ENCODE measurements at places on chromosomes 4 and X.

DNA sequence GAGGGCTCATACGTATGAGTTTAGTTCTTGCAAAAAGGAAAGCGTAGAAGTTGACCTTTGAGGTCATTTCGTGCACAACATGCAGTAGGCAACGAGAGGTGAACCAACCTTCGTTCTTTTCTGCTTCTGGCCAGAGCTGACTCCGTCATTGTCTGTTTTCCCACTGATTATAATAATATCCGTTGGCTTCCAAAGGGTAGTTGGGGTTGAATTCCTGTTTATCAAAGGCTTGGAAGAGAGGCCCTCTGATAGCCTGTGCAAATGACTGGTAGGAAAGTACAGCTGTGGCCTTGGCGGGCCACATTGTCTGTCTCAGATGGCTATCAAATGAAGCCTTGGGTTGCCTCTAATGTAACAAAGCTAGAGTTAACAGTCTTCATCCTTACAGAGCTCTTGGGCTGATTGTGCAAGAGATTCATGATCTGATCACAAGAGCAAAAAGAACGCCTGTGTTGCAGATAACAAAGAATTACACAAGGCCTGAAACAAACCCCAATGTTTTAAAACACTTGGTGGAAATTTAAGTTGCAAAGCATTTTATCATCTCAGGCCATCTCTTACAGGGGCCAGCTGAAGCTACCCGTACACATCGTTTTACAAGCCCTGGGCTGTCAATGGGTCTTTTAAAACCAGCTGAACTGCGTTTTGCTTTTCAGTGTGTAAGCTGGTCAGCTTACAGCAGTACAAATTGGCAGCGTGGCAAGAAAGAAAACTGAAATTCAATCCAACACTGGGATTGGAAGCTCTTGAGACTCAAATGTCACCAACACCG lies 46.1 kb upstream of the FAM9C start:
- peak; percentile 28 for DNase-seq

- DNase-seq = peak; percentile 80
These were observed 39.2 kb downstream of the COPS4 start for GRCh38 chr4:83074086-83074704.

DNA sequence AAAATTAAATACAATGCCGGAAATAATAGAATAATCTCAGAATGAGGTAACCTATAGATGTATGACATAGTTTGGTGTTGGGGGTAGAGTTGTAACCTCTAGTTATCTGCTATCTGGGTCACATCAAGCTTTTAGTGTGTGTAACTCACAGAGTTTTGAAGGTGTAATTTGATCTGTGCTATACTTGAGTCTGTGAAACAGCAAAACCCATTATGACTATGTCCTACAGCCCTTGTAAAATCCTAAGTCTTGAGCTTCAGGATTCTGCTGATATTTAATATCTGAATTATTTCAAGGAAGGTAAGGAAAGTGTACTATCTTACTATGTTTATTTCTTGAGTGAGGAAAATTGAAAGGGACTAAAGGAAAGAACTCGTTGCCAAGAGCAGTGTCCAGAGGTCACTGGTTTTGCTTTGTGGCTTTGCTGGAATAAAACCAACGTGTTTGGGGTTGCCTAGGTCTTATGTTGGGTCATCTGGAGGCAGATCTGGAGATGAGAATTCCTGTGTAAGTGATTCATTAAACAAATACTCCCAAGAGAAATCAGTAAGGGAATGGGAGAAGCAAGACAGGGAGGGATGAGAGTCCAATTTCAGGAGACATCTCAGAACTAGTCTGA lies 107.8 kb upstream of the CBLL2 start:
- DNase-seq = no peak

DNA sequence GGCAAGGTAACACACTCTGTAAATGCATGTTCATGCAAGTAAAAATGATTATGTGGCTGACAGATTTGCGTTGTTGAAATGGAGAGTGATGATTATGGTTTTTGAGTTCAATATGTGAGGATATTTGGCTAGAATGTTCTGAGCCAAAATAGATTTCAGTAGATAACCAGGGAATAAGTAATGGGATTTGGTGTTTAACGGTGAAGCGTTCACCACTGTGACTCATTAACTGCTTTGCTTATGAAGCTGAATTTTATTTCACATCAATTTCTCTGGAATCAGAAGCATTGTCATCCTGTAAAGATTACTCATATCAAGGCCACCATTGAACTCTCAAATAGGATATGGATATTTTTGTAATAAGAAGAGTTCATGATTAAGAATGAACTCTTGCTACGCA lies 11.7 kb downstream of the AFP start:
- no peak for DNase-seq

GRCh38 chrX:135275973-135276372 lies 24.1 kb downstream of the ETDA start:
- no peak for DNase-seq

DNA sequence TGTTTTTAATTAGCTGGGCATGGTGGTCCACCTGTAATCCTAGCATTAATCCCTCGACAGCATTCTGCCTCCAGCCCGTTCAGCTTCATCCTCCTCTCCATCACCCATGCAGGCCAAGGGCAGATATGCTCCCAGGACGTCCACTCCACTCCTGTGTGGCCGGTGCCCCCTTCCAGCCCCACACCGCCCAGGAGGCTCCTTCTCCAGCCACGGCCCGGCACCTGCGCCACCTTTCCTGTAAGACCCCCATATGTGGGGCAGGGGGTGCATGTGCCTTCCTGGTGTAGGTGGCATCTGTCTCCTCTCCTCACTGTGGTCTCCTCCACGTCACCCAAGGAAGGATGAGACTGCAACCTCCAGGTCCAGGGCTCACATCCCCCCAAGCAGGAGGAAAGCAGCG lies 57.0 kb upstream of the MXD4 start:
- DNase-seq = no peak

DNA sequence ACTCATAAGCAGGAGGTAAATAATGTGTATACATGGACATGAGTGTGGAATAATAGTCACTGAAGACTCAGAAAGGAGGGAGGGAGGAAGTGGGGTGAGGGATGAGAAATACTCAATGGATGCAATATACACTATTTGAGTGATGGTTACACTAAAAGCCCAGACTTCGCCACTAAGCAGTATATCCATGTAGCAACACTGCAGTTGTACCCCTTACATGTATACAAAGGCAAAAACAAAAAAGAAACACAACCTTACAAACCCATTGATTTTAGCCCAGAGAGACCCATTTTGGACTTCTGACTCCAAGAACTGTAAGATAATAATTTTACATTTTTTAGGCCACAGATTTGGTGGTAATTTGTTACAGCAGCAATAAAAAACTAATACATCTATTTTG lies 51.5 kb downstream of the VMA21 start:
- DNase-seq = no peak

DNA sequence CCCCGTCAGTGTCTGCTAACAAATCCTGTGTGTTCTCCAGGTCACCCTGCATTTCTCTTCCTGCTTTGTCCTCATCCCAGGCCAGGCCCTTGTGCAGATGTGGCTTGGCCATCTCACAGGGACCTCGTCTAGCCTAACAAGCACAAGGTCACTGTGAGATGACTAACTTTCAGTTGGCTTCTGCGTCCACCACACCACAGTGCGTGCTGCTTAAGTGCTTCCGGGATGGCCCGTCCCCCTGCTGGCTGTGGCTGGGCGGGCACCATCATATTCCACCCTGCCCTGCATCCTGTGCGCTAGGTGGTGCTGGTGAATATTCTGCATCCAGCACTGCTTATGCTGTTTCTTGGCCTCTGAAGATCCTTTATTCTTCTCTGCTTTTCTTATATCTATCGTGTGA lies 33.8 kb downstream of the RBBP7 start:
- no peak for DNase-seq

DNA sequence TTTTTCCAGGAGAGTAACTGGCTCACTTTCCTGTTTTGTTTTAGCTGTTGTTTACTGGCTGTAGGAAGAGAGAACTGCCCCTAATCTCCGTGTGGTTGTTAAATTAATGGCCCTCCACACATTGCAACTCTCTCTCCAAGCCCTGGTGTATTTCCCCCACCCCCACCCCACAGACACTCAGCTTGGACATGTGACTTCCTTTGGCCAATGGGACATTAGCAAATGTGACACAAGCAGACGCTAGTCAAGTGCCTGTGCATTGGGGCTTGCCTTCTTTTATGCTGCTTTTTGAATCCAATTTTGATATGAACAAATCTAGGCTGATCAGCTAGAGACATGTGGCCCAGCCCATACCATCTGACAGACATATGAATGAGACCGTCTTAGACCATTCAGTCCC lies 59.6 kb upstream of the TAB3 start:
- DNase-seq = no peak

- no peak for DNase-seq
These were observed 499 bp upstream of the NFXL1 start for GRCh38 chr4:47914926-47915237.

DNA sequence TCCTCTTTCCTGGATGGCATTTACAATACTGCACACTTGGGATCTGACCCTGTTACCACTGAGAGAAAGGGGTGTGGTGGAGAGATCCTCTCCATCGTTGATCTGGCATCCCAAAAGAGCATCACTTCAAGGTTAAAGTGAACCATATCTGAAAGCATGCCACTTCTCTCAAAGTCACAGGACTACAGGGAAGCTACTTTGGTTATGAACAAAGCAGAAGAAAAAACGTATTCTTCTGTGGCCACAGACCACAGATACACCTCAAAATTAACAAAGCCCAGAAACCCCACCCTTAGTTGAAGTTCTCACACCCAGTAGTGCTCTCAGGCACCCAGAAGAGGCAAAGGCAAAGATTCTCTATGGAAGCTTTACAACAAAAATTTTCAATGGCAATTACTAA lies 108.3 kb downstream of the JADE1 start:
- DNase-seq = no peak

DNA sequence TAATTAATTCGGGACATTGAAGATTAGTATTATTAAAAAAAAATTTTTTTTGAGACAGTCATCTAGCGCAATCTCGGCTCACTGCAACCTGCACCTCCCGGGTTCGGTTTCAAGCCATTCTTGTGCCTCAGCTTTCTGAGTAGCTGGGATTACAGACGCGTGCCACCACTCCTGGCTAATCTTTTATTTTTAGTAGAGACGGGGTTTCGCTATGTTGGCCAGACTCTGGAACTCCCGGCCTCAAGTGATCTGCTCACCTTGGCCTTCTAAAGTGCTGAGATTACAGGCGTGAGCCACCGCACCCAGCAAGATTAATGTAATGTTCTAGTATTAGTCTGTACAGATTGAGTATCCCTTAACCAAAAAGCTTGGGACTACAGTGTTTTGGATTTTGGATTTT lies 32.7 kb downstream of the REST start:
- DNase-seq = no peak

DNA sequence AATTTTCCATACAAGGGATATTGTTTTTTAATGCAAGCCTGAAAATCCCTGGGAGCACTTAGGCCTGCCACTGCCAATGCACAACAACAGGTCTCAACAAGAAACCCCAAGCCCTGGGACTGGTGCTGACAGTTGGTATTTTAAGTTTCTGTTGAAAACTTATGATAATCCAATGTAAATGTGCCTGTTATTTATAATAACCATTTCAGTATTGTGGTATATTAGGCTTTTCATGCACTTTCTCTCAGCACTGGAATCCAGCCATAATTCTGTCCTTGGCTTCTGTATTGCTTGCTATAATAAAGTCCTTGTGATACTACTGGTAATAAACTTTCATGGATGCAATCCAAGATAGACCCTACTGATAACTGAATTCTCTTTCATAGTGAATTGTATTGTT lies 218.9 kb downstream of the PCDH7 start:
- DNase-seq = no peak

DNA sequence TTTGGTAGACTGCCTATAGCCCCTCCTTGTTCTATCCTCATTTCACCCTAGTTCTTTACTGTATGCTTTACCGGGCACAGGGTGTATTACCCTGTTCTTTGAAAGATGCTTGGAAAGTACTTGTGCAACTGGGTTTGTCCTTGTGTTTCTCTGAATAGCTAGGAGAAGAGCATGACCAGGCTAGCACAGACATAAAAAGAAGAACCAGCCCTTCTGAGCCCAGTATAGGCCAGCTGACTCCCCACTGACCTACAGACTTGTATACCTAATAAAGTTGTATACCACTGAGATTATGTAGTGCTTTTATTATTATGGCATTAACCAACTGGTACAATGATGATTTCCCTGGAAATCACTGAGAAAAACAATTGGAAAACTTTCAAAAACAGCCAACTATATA lies 15.0 kb downstream of the CFI start:
- no peak for DNase-seq

GRCh38 chrX:103831803-103832544 lies at the start of gene RAB9B:
TSS of gene RAB9B (minus strand) at chrX:103832257. CDS start at chrX:103825784, 6,473 bp downstream.
- DNase-seq = peak; percentile 71

GRCh38 chrX:51697397-51697796 lies 12.9 kb upstream of the CENPVL1 start:
- no peak for DNase-seq

DNA sequence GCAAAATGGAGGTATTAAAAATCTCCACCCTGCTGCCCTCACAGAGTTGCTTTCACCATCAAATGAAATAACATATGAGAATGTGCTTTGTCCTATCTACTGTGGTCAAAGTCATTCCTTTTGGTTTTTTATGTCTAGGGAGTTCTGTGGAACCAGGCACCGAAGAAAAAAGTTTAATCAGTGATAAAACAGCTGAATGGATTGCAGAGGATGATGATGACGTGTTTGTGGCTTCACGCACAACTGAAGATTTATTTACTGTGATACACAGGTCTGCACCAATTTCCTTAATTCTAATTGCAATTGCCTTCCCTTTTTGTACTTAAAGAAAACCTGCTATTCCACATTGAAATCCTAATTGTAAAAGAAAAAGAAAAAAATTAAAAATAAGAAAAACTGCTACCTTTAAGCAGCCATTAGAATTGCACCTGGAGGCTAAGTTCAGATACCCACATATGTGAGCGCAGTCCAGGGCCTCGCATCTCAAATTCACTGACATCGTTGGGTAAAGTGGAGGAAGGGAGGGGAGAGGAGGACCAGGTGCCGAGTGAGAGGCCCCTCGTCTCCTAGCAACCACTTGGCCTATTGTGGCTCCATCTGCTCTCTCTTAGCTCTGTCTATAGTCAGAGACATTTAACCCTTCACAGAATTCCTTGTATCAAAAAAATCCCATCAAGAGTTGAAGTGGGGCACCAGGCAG lies 10.5 kb upstream of the RTL5 start:
- DNase-seq = peak; percentile 99

GRCh38 chr4:1552451-1552850 lies 131.7 kb downstream of the FAM53A start:
- DNase-seq = no peak

- DNase-seq = peak; percentile 7
These were observed 254.1 kb upstream of the TENM3 start for GRCh38 chr4:181989071-181989470.

GRCh38 chr4:10664408-10664807 lies 20.2 kb downstream of the CLNK start:
- DNase-seq = no peak

- DNase-seq = no peak
These were observed 677.8 kb downstream of the ADGRL3 start for GRCh38 chr4:61877893-61878292.

GRCh38 chrX:50707405-50707804 lies 106.6 kb downstream of the SHROOM4 start:
- DNase-seq = no peak

DNA sequence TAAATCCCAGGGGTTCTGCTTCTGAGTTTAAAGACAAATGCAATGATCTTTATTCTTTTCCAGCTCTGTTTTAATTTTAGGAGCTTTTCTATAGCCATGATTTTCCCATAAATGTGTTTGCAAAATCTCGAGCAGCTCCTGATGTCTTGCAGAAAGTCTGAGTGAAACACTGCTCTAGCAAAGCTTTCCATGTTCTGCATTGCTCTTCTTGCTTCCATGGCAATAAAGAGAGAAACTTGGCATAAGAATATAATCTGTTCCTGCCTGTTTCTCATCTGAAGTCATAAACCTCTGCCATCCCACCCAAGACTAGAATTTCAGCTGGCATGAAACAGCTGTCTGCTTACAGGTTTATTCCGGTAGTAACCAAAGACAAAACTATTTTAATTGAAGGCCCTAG lies 254.5 kb downstream of the SPRY1 start:
- no peak for DNase-seq
